ENCODE measurements at places on chromosomes 13 and 19. TPM values are rescaled to one million over a fixed set of nuclear protein-coding genes. Genes with fewer than 3 reads are reported as not detected.

The WDR87 gene
- total RNA-seq: under 0.01 TPM

The PTPRS gene
- total RNA-seq: 322 TPM

The FNDC3A gene
- 66.5 TPM for total RNA-seq

The ZNF20 gene
- 4.5 TPM for total RNA-seq

The ZNF497 gene
- 1.2 TPM for total RNA-seq

The SIRT2 gene
- 64.1 TPM for total RNA-seq

The TYROBP gene
- total RNA-seq: not detected

The CGB3 gene
- not detected for total RNA-seq

The C1QTNF9 gene
- not detected for total RNA-seq

The ZNF681 gene
- total RNA-seq: 0.61 TPM

The PSG7 gene
- 0.16 TPM for total RNA-seq

The ZNF773 gene
- total RNA-seq: 31.8 TPM

Data from hair follicle dermal papilla cell (primary cell).